ENCODE measurements at places on chromosomes 6 and 20. TPM values are rescaled to one million over a fixed set of nuclear protein-coding genes. Genes with fewer than 3 reads are reported as not detected.

The VEGFA gene
- total RNA-seq = 54.9 TPM

The PRR18 gene
- total RNA-seq = not detected

The TAAR6 gene
- total RNA-seq = not detected

The RAB44 gene
- 0.07 TPM for total RNA-seq

The E2F3 gene
- total RNA-seq = 24.3 TPM

The MAK gene
- not detected for total RNA-seq

The SLC22A23 gene
- total RNA-seq = 5.5 TPM

The VGLL2 gene
- total RNA-seq = not detected

The PXMP4 gene
- total RNA-seq = 16.4 TPM

The OCSTAMP gene
- total RNA-seq = 1.0 TPM

The EFCAB8 gene
- 0.39 TPM for total RNA-seq

The PRR3 gene
- 14.9 TPM for total RNA-seq

The CCDC170 gene
- not detected for total RNA-seq

The BCAS1 gene
- total RNA-seq = 0.05 TPM

The TCF15 gene
- not detected for total RNA-seq

The ZNF311 gene
- total RNA-seq = 0.50 TPM

The SLC17A1 gene
- not detected for total RNA-seq

The TOX2 gene
- 0.93 TPM for total RNA-seq

The BPIFB4 gene
- total RNA-seq = not detected

The HS3ST5 gene
- not detected for total RNA-seq

The HLA-DQB2 gene
- total RNA-seq = not detected

The CALHM5 gene
- not detected for total RNA-seq

The CST2 gene
- not detected for total RNA-seq
